ENCODE measurements at places on chromosomes 7 and 10.

DNA sequence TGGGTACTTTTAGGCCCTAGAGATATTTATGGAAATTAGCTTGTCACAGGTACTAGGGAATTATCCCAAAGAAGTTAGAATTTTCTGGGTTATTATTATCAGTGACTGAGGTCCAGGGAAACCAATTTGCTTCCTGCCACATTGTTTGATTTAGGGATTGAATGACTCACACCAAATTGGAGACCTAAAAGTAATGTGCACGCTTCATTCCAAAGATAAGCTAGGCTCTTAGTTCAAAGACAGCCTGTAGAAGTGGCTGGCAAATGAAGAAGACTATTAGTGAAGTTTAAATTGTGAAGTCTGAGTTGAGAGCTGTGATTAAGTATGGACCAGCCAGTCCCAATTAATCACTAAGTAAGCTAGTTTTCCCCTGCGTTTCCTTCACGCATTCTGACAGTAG is 188.1 kb upstream of the MYO3A start:
- no peak for DNase-seq

DNA sequence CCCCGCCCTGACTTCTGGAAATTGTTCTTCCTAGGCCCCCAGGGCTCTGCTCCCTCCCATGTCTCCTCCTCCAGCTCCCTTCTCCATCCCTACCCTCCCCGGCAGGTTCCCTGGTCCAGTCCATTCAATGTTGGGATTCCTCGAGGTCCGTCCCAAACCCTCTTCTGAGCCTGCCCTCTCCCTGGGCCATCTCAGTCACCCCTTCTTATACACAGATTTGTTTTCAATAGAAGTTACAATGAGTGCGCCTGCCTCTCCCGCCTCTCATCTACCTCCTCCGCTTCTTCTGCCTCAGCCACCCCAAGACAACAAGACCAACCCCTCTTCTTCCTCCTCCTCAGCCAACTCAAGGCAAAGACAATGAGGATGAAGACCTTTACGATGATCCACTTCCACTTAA is 67.9 kb downstream of the OAT start:
- no peak for DNase-seq

DNA sequence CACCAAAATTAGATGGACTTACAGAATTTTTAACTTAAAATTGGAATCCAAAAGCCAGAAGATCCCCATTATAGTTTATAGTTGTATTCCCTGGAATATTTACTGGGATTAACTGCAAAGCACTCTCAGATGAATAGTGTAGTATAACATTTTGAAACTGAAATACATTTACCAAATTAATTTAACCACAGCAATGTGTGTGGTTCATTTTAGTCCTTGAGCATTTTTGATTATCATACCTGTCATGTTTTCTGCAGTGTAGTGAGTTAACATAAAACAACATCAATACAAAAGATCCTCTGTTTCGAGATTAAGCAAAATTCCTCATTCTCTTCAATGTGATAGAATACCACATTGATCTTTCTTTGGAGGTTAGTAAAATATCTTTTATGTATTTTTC is 3.7 kb downstream of the VIM start:
- no peak for DNase-seq

- DNase-seq: no peak
These were observed 5.4 kb downstream of the ZC3HAV1 start for GRCh38 chr7:139104091-139104450.

GRCh38 chr7:149027611-149028345 is 527 bp downstream of the PDIA4 start:
- DNase-seq: peak; percentile 8
